Kidney tubule cell (primary cell): ENCODE measurements at places on chromosomes 5 and 9.

GRCh38 chr5:138658676-138659075, 83.5 kb upstream of the HSPA9 start:
- no peak for DNase-seq

DNA sequence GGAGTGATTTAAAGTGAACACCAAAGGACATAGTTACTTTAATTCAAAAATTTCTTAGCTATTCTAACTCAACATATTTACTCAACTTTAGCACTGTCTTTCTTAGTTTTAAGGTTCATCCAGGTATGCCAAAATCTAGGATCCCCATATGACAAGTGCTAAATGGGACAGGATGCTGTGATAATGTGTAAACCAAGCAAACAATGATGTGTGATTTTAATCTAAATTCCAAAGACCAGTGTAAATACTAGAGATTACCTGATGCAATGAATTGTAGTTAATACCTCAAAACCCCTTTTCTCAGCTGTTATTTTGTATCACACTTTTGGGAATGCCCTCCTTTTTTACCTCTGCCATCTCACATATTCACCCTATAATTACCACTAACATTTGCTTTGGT, 26.8 kb upstream of the ISOC1 start:
- no peak for DNase-seq

- DNase-seq: no peak
Measured at GRCh38 chr5:86127696-86128095, 490.0 kb upstream of the COX7C start.

DNA sequence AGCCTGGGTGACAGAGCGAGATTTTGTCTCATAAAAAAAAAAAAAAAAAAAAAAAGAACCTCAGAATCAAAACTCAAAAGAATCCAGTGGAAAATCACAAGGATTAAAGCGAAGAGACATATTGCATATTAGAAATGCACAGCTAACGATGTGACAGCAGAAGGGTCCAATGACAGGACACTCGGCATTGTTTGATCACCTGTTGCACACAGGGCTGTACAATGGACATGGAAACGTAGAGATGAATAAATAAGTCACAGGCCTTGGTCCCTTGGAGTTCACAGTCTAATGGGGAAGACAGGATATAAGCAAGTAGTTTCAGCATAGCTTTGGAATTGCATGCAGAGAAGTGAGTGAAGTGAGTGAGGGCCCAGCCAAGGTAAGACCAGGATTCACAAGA, 25.9 kb upstream of the PIK3R1 start:
- no peak for DNase-seq

GRCh38 chr9:126293522-126293889, 33.1 kb upstream of the MVB12B start:
- no peak for DNase-seq

DNA sequence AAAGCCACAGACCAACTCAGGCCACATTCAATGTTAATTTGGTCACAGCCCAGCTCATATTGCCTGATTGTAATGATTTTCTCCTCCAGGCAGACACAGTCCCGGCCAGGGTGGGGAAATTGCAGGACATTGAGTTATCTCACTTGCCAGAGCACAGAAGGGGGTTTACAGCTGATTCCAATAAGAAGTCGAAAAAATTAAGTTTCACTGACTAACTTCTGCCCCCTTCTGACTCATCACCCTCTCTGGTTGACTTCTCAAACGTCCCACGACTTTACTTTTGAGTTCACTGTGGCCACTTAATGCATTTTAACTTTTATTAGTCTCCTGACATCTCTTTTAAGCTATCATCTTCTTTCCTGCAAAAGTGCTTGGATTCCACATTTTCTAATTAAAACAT, 321.4 kb upstream of the WWC1 start:
- no peak for DNase-seq

DNA sequence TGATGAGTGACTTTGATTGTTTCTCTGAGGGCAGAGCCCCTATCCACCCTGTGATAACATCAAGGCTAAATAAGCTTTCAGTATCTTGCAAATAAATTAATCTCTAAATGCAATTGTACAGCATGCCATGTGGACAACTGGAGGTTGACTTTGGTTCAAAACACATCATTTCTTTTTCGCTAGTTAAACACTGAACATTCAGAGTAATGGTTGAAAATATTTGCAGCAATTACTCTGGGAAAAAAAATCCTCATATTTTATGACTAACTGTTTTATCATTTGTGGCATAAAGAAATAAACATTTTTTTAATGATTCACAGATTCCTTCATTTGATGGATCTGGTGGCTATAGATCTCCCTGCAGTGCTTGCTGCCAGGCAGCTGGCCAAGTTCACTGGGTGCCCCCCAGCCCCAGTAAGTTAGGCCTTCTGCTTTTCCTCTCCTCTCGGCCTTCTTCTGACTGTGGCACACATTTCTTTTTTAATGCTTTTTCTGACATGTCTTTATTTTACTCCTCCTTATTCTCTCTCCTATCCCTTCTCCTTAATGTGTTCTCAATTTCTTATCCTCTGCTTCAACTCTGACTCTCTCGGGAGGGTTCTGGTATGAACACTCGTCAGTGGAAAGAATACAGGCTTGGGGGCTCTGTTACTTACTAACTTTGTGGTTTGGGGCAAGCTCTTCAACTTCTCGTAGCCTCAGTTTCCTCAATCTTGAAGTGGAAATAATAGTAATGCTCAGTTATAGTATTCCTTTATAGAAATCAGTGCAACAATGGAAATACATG, 69.6 kb downstream of the ADAMTSL1 start:
- DNase-seq: peak; percentile 23

DNA sequence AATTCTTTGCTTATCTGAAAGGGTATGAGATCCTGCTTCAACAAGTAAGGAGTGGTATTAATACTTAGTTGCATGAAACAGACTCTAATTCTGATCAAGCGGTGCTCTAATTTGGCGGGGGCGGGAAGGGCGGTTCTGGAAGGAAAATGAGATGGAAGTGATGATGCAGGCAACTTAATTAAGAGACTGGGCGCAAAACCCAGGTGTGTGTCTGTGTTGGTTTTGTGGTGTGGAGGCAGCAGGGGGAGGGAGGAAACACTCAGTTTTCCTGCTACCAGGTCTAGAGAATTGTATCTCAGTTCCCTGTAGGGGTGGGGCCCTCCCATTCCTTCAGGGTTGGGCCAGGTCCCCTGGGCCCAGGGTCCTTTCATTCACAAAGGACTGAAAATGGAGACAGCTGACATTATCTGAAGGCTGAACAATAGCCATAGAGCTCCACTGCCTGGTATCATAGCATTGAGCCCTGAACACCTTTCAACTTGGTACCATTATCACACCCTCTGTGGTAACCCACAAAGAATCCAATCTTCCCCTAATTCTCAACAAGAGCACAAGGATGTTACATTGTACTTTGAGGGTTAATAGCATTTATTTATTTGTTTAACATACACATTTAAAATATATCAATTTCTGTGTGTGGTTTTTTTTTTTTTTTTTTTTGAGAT, 17.2 kb upstream of the C5orf47 start:
- no peak for DNase-seq

GRCh38 chr5:172713113-172713808, 57.7 kb downstream of the DUSP1 start:
- DNase-seq: no peak

DNA sequence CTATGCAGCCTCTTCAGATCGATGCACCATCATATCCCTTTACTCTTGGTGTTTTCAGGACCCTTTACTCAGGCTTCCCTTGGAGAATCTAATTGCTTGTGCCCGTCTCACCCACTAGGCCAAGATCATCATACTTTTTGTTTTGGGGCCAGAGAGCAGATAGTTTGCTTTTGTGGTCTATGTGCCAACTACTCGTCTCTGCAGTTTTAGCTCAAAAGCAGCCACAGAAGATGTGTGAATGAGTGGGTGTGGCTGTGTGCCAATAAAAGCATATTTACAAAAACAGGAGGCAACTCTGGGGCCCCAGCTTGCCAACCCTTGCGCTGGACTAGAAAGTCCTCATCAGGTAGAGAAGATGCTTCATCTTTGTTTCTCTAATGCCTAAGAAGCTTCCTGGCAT, 216.8 kb downstream of the SEMA5A start:
- no peak for DNase-seq

DNA sequence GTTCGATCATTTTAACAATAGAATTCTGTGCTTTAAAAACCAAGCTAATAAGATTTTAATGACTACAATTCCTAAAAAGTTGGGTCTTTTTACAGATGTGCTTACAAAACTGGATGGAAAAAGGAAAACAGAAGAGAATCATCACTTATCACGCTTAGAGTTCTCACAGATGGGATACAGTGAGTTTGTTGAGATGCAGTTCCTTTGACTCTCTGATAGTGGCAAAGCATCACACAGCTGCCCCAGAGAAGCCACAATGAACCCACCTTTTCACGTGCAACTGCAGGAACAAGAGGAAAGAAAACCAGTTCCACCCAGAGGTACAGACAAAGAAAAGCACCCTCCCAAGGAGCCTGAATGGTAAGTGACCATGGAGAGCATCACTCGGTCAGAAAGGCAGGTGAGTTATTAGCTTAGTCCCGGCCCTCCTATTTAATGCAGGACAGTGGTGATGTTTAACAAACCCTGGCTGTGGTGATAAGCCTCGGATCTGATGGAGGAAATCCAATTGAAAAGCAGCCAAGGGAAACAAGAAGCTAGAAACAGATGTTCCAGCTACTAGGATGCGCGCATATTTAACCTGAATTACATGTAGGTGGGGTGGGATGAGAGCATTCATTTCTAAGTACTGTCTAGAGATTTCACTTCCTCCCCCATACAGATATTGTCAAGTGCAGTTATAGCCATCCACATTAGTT, 167.7 kb downstream of the TARS1 start:
- peak; percentile 25 for DNase-seq

- DNase-seq: peak; percentile 2
Measured at GRCh38 chr5:4831325-4831724, 308.8 kb upstream of the ADAMTS16 start.

GRCh38 chr5:94523018-94523417, 95.4 kb downstream of the KIAA0825 start:
- no peak for DNase-seq

- no peak for DNase-seq
Measured at GRCh38 chr5:142095035-142095434, 13.5 kb upstream of the NDFIP1 start.

DNA sequence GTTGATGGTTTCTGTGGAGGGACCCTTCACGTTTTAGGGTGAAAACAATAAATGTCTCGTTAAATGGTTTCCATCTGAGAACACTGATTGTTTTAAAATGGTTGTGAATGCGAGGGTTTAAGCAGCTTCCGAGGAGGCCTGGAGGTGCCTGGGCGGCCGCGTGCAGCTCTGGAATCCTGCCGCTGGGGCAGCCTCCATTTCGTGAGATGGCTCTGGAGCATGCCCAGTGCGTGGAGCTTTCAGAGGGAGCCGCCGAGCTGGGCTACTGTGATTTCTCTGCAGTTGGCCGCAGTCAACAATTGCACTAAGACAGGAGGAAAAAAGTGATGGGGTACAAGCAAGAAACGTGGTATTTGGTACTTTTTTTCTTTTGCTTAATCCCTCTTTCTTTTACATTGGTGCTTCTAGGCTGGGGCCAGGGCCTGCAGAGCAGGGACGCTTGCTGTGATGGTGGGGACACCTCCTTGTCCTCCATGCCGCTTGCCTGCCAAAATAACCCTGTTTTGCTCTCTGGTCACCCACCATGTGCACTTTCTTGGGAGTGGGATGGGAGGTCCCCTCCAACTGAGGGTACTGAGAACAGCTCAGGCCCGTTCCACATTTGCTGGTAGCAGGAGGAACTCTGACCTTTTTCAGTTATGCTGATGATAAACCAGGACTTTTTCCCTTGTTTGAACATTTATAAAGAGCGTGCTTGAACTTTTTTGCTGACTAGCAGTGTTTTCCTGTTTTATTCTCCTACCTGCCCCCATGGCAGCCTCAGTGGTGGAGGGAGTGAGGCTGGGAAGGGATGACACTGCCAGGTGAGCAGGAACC, 47.1 kb downstream of the EHMT1 start:
- DNase-seq: no peak

- DNase-seq: no peak
Measured at GRCh38 chr5:106134549-106134948, 1536.2 kb downstream of the EFNA5 start.

- DNase-seq: no peak
Measured at GRCh38 chr5:120779674-120780073, 315.6 kb downstream of the PRR16 start.

- peak; percentile 9 for DNase-seq
Measured at GRCh38 chr5:149940077-149940574, 4.5 kb downstream of the PDE6A start.

DNA sequence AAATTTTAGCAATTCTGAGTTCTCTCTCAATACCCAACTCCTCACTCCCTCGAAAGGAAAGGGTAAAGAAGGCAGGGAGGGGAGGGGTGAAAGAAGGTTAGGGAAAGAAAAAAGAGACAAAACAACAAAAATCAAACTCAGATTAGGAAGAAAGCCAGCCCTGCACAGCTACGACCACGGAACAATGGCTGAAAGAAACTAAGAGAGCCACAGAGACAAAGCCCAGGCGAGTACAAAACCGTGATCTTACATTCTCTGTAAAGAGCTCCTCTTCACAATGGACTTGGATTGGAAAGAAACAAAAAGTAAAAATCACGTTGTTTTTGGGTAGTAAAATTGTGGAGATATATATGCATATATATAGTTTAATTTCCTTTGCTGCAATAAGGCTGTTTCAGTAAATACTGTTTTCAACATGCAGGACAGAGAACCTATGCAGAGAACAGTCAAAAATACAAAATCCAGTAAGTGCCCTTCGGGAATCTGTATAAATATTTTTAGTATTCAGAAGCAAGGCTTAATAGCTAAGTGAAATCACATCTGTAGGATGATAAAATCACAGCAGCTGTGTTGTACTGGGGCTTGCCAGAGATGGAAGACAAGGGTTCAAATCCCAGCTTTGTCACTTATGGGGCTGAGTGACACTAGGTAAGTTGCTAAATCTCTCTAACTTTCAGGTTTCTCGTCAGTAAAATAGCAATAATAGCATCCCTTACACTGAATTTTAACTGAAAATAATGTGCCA, 16.9 kb downstream of the PSMB7 start:
- no peak for DNase-seq

DNA sequence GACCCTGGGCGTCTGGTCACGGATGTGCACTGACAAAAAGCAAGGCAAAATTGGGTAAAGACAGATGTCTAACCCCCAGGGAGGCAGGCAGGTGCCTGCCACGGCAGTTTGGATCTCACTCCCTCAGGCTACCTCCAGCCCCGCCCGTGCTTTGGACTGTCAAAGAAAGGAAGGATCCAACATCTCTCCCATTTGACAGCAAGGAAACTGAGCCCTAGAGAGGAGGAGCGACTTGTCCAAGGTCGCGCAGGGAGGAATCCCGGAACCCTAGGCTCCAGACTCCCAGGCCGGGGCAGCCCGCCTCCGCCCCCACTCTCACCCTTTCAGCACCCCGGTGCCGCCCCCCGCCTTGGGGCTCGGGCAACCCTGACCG, 376 bp downstream of the GOLGA1 start:
- DNase-seq: no peak

DNA sequence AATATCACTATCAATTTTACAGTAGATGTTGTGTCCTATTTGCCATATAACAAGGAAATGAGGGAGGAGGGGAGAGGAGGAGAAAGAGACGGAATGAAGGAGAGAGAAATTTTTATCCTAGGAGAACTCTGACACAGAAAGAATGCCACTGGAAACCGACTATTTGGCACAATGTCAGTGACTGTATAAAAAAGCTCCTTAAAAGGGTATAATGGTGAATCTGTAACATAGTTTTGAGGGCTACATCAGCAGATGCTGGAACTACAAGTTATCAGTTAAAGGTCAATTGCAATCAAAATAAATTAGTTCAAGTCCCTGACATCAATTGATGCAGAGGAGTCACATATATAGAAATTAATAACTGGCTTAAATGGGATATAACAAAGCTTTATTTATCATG, 5.7 kb downstream of the EDIL3 start:
- DNase-seq: no peak
